Activated T-cell treated with anti-CD3 and anti-CD28 coated beads, Interleukin-2, amount 50 U/mL, for 72 hours (primary cell): ENCODE measurements at places on chromosomes 11 and 22.

- DNase-seq: no peak
Measured at GRCh38 chr11:17861036-17861755, 126.6 kb downstream of the KCNC1 start.

- DNase-seq: no peak
Measured at GRCh38 chr11:34339149-34340064, 18.4 kb downstream of the ABTB2 start.

DNA sequence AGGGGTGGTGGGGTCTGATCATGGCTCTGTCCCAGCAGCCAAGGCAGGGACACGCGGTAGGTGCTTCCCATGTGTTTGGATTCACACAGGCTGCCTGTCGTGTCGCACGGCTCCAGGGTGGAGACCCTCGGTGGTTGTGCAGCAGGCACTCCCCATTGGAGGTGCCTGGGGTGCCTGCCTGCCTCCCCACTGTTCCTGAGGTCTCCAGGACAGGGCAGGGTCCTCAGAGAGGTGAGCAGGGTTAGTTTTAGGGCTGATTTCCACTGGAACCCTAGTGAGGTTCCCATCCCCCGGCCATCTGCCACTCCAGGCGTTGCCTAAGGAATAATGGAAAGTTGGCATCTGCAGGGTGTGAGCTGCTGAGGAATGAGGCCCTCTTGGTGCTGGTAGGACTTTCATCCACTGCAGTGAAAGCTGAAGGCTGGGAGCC is 32.3 kb downstream of the OSBPL5 start:
- no peak for DNase-seq

DNA sequence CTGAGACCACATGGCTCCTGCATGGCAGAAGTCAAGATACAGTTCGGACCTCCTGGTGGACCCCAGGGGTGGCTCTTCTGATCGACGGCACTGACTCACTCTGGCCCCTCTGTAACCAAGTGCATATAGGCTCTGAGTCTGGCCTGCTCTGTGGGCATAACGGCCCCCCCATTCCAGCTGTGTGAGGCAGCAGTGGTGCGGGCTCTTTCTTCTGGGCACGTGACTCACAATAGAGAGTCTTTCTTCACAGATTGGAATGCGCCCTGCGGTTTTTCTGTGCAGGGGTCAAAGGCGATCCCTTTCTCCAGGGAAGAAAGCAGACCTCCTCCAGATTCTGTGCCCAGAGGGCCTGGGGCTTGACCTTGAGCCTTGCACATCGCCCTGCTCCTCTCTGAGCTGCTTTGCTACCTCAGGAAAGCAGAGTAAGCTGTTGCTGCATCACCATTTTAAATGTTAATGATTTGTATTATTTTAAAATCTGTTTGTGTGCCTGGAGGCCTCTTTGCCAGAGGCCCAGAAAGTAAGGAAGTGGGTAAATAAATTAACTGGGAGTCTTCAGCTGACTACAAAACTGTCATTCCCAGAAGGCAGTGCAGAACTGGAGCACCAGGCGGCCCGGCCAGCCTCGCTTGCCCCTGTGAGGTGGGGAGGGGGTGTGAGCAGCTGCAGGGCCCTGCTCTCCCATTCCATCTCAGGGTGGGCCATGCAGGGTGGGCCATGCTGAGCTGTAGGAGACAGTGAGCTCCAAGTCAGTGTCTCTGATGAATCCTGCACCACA is 199.0 kb downstream of the GRIK4 start:
- DNase-seq: no peak

DNA sequence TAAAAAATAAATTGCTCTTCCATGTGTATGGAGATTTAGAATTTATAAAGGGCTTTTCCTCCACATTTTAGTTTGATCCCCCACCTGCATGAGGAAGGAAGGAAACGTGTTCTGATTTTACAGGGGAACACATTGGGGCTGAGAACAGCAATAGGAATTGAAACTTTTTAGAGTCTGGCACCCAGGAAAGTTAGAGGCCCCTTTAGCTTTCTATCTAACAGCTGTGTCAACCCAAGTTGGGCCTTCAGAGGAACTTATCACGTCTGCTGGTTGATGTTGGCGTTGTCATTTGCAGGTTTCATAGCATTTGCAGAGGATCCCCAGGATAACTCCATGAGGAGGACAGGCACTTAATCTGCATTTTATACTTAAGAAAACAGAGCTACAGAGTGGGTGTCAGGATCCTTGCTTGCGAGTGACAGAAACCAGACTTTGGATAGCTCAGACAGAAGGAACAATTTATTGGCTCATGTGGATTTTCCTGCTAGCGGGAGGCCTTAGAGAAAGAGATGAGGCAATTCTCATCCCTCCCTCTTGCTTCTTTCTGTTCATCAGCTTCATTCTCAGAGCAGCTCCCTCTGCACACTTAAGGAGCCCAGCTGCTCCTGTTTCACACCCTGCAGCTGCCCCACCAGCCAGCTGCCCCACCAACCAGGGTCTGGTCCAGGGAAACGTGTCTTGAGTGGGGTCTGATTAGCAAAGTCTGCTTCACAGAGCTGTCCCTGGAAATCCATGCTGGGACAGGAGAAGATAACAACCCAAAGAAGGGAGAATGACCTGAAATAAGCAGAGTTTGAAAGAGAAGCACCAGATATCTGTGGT is 92.5 kb upstream of the OR4B1 start:
- no peak for DNase-seq

GRCh38 chr11:120115272-120116000 is 22.5 kb downstream of the TRIM29 start:
- DNase-seq: no peak

GRCh38 chr11:122313581-122313980 is 197.6 kb upstream of the BLID start:
- DNase-seq: no peak

DNA sequence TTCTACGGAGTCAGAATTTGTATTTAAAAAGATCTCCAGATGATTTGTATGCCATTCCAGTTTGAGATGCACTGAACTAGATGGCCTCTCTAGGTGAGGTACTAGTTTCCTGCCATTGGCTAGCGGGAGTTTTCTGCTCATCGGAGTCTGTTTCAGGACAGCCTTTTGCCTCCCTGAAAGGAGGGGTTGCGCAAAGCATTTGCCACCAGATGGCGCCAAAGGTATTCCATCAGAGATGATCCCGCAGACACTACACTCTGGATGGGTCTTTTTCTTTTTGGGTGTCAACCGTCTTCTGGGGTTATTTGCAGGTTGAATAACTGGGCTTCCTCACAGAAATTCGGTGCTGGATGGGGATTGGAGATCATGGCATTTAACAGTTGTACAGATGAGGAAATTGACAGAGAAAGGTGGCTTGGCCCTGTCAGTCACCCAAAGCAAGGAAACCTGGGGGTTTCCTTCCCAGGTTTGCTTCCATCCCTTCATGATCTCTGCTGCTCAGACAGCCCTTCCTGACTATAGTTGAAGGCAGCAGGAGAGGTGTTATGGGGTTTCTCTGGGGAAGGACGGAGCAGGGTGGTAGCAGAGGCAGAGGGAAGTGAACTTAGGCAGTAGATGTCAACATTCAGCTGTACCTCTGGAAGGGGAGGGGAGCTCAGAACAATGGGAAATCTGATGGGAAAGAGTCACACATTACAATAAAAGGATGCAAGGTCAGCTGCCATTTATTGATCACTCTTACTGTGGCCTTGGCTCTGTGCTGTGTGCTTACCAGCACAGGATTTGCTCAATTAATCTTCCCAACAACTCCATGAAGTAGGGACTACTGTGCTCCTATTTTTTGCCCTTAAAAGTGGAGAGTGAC is 81.6 kb downstream of the CCDC81 start:
- peak; percentile 85 for DNase-seq

DNA sequence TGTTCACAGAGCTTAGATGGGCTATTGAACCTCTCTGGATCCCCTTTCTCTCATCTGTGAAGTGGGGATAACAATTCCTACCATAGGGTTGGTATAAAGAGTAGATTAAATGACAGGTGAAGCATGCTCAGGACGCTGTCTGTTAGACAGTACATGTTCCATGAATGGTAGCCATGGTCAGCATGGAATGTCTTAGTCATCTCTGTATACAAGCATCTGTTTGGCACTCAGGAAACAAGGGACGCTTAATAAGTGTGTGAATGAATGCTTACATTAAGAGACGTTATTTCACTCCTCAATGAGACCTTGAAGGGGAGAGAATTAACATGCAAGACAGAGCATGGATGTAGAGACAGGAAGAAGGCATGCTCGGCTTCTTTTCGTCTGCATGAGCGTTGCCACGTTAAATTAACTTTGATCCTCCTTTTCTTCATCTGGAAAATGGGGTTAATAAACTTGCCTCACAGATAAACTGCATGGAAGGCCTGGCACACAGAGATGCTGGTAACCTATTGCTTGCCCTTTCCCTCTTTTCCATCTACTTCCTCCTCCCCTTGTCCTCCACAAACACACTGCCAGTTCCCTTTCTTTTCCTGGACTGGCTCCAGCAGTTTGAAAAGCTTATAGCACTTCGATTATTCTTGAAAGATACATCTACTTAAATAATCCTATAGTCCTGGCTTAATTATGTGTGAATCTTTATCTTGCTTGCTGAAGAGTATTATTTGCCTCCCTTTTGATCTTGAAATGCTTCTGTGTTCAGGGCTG is 267.2 kb upstream of the MTNR1B start:
- no peak for DNase-seq

DNA sequence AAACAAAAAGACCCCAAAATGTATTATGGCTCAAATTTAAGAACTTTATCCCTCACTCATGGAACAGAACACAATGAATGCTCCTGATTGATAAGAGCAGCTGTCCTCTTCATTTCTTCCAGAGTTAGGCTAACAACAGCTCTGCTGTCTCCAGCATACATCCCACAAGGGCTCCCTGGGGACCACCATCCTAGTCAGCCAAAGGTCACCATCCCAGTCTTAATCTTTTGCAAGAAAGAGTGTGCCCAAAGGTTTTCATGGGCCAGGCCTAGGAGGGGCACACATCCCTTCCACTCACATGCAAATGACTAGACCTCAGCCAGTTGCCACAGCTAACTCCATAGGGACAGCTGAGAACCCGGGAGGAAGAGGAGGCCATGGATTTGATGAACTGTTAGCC is 555.3 kb downstream of the BUD13 start:
- no peak for DNase-seq

DNA sequence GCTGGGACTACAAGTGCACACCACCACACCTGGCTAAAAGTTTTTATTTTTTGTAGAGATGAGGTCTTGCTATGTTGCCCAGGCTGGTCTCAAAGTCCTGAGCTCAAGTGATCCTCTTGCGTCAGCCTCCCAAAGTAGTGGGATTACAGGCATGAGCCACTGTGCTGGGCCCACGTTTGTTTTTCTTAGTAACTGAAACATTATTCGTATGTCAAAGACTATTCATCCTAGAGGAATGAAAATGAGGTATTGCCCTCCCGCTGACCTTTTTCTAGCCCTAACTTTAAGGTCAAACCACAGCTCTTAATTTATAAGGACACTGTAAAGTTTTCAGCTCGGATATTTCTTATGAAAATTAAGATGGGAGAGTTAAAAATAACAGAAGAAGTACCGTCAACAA is 33.2 kb upstream of the PAX6 start:
- DNase-seq: no peak

DNA sequence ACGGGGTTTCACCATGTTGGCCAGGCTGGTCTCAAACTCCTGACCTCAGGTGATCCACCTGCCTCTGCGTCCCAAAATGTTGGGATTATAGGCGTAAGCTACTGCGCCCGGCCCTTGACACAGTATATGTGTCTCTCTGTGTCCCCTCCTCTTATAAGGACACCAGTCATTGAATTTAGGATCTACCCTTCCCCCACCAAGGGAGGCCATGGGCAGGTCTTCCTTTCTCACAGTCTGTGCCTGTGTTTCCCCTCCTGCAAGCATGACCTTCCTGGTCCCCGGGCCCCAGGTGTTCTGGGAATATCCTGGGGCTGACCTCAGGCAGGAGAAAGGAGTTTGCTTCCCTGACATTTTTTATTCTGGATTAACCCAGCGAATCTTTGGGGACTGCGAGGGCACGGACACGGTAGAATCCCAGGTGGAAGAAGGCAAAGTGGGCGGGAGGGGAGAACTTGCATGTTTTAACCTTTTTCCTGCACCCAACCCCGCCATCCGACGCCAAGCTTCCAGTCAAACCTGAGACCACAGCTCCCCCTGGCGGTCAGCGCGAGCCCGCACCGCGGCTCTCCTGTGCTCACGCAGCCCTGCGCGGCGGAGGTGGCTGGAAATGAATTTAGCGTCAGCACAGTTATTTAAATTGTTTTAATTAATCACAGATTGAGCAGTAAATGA is 42.1 kb upstream of the ISX start:
- DNase-seq: peak; percentile 69

DNA sequence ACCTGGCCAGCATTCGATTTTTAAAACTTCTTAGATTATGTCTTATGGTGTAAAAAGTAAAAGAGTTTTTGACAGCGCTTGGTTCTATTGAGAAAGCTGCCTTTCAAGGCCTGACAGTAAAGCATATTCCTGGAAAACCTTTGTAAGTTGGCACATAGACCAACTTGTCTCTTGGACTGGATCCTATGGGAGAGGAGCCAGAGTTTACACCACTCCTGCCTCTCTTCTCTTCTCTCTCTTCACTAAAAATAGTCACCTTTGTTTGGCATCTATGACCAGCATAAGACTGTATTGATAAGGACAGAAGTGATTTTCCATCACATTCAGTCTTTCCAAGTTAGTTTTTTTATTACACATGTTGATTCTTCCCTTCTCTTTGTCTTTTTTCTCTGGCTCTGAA is 33.7 kb downstream of the CSRP3 start:
- no peak for DNase-seq

GRCh38 chr11:73270016-73270854 is 1.9 kb upstream of the P2RY6 start:
- no peak for DNase-seq
